ENCODE measurements at places on chromosomes 5 and 9. TPM values are rescaled to one million over a fixed set of nuclear protein-coding genes. Genes with fewer than 3 reads are reported as not detected.

CAMK2A gene
- not detected for total RNA-seq

TLX3 gene
- total RNA-seq: not detected

ST6GALNAC4 gene
- total RNA-seq: 51.1 TPM

AGGF1 gene
- 22.7 TPM for total RNA-seq

COL5A1 gene
- 109 TPM for total RNA-seq

PHYHD1 gene
- 1.3 TPM for total RNA-seq

LIX1 gene
- total RNA-seq: not detected

CCNI2 gene
- total RNA-seq: not detected

CTXN3 gene
- not detected for total RNA-seq

SURF2 gene
- 14.2 TPM for total RNA-seq

FBP1 gene
- total RNA-seq: 13.2 TPM

IL9 gene
- total RNA-seq: not detected

BNC2 gene
- 39.6 TPM for total RNA-seq

CD72 gene
- total RNA-seq: not detected

BARX1 gene
- total RNA-seq: not detected

PCDHGA5 gene
- total RNA-seq: 0.72 TPM

GFRA3 gene
- total RNA-seq: not detected

ITK gene
- total RNA-seq: not detected

PCDHGA4 gene
- 2.2 TPM for total RNA-seq

CCNO gene
- total RNA-seq: 0.13 TPM

GGTA1 gene
- total RNA-seq: 0.29 TPM

LAMC3 gene
- total RNA-seq: 0.22 TPM

TMEFF1 gene
- total RNA-seq: 6.2 TPM

C5orf58 gene
- total RNA-seq: not detected

PRDM9 gene
- total RNA-seq: not detected

FOXI1 gene
- total RNA-seq: not detected

GPR107 gene
- total RNA-seq: 29.7 TPM

Data from thoracic aorta endothelial cell (primary cell).